Putamen (tissue), 1 donor: ENCODE measurements at places on chromosomes 7 and 10.

DNA sequence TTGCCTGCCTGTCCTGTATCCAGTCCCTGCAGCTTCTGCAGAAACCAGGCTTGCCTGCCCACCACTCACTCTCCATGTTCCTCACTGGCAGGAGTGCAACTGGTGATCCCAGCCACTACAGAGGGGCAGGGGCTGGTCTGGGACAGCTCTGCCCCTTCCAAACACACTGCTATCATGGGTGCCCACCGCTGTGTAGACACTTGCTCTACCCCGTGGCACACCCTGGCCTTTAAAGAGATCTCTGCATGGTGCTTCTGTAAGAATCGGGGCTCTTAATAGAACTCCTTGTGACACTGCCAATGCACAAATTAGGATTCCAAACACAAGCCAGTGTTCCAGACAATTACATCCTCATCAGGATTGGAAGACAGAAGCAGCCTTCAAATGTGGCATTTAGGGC lies 41.7 kb downstream of the C10orf90 start:
- peak; percentile 87 for DNase-seq

DNA sequence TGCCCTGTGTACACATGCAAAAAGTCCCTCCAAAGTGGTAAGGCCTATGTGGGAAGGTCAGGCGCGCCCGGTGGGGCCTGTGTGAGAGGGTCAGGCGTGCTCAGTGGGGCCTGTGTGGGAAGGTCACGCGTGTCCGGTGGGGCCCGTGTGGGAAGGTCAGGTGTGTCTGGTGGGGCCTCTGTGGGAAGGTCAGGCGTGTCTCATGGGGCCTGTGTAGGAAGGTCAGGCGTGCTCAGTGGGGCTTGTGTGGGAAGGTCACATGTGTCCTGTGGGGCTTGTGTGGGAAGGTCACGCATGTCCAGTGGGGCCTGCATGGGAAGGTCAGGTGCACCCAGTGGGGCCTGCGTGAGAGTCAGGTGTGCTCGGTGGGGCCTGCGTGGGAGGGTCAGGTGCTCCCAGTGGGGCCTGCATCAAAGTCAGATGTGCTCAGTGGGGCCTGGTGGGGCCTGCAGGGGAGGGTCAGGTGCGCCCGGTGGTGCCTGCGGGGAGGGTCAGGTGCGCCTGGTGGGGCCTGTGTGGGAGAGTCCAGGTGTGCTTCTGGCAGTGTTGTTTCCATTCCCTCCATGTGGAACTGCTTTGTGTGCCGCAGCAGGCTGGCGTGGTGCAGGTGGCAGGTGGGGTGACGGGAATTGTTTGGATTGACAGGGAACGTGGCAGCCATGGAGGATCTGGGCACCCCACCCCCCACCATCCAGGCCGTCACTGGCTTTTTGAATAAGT lies 15.4 kb downstream of the LRRC27 start:
- no peak for DNase-seq

DNA sequence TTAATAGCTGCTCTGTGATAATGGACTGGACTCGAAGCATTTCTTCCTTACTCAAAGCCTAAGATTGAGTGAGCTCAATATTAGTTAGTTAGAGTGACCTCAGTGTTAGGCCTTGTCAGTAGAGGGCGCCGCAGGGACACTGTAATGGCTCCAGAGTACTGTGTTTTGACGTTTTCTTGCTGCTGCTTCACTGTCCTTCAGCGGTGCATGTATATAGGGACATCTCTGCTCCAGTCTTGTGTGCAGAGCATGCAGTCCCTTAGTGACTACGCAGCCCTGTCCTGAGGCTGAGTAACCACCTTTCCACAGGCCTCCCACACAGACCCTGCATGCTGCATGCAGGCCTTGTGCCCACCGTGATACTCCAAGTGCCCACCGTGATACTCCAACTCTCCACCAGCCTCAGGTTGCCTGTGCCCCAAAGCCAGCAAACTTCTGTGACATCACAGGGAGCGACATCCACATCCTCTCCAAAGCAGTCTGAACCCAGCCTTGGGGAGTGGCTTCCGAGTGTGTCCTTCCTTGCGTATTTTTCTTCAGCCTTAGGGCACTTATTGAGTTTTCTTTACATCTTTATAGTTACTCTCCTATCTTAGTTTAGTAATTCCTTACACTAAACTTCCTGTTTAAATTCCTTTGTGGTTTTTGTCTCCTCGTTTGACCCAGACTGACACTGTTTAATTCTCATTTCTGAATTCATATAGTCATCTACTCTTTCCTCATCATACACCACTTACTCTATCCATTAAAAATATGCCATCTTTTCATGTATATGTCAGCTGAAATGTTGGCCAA lies 118.2 kb downstream of the JAZF1 start:
- DNase-seq = peak; percentile 21

- DNase-seq = peak; percentile 1
Measured at GRCh38 chr7:115410972-115411686, 489.2 kb downstream of the MDFIC start.

DNA sequence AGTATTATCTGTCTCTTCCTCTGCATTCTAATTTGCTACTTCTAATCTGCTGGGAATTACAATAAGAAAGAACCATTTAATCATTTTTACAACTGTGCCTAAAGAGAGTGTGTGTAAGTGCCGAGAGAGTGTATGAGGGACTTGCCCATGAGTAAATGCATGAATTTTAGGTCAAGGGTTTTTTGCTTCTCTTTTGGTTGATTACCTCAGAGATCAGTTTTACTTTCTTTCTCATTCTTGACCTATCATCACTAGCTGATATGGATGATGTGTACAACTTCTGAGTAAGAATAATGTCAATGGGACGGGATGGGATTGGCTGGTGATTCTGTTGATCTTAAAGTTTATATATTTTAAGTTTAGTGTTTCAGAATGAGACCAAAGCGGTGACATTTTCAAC lies 47.8 kb downstream of the IKZF1 start:
- DNase-seq = no peak

GRCh38 chr7:138396251-138397070 lies 63.6 kb upstream of the TRIM24 start:
- DNase-seq = no peak

DNA sequence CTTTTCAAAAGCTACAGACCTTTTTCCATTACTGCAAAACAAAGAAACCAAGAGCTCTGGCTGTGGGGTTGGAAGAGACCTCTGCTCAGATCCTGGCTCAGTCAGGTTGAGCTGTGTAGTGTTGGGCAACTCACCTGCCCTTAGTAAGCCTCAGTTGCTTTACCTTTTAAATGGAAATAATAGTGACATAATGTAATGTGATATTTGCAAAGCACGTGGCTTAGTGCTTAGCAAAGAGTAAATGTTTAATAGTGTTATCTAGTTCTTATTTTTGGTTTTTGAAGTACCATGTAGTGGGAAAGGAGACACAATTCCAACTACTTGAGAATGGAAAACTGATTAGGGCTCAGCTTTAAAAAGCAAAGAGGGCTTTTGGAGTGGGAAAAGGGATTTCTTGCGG lies 100.2 kb downstream of the SVIL start:
- no peak for DNase-seq

DNA sequence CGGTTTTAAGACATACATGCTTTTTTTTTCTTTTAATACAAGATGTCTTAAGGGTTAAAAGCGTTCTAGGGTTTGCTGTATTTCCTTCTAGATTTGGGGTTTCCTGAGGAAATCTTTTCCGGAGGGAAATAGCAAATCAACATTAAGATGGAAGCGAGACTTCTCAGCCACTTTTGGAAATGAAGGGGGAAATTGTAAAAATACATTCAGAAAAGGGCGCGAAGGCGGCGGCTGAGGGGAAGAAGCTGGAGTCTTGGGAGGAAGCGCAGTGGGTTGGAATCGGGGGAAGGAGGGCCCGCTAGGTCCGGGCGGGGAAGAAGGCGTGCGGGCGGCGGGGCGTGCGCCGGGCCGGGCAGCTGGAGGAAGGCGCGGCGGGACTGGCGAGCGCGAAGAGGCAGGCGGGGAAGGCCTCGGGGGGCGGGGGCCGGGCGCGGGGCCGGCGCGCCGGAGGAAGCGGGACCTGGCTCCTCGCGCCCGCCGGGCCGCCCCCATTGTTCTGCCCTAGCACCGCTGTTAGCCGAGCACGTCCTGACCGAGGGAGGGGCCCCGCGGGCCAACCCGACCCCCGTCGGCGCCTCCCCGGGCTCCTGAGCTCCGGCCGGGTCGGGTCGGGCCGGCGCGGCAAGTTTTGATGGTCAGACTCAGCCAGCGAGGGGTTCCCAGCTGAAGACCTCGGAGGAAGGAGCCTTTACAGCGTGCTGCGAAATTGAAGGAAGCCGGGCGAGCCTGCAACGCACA lies 1.5 kb upstream of the SKIDA1 start:
- peak; percentile 73 for DNase-seq

DNA sequence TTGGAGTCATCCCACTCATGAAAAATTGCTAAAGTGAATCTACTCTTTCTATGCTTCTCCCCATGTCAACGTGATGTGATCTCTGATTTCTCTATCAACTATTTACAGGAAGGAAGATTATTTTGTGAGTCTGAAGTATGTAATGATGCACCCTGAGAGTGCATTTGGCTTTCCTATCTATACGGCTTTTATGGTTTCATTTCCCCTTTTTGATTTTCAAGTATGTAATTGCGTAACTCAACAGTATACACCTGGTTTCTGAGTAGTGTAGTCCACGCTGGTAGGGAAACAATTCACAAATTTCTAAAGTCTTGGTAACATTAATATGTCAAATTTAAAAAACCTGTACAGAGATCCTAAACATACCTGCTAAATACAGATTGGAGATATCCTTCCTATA lies 194.7 kb upstream of the SEMA3A start:
- DNase-seq = no peak

DNA sequence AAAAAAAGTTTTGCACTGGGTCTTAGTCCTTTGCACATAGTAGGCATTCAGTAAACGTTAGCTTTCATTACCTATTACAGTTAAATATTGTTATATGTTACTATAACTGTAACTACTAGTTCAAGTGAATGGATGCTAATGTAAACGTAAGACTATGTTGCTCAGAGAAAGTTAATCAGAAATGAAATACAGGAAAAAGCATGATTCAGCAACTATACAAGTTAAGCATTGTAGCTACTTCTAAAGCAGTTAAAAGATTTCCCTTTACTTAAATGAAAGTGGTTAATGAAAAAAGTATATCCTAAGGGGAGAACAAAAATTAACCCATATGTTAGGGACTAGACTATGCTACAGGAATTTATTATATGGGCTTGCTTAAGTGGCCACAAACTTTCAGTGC lies 121.2 kb downstream of the SKAP2 start:
- no peak for DNase-seq

GRCh38 chr7:100457033-100457432 lies 7.0 kb downstream of the SPACDR start:
- no peak for DNase-seq

DNA sequence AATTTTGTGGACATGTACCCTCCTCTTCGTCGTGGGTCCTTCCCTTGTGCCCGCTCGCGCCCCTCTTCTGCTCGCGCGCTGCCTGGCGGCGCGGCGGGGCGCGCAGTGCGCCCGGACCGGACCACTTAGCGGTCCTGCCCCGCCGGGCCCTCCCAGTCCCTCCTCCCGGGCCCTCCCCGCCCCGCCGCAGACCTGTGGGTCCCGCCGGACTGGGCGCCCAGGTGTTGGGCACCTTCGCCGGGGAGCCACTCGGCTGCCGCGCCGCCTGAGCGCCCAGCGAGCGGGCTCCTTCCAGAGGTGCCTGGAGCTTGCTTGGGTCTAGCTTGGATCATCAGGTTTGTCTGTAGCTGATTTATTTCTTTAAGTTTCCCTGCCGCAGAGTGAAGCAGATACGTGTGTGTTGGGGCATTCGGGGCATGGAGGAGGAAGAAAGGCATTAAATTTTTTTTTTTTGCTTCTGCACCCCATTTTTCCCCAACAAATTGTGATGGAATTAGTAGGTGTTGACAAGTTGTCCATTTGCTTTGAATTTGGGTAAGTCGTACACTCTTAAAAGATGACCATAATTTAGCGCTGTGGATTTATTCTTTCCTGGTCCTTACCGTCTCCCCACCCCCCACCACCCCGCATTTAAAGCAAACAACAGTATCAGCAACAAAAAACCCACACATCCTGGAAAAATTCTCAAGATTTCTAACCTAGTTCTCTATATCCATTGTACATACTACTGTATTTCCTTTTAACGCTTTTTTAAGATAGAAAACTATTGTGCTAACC lies 905 bp downstream of the C1GALT1 start:
- peak; percentile 36 for DNase-seq

- no peak for DNase-seq
Measured at GRCh38 chr7:12256090-12256489, 45.0 kb downstream of the TMEM106B start.

GRCh38 chr10:67297637-67298181 lies 371.9 kb downstream of the LRRTM3 start:
- DNase-seq = no peak

GRCh38 chr10:112369495-112370423 lies 4.2 kb upstream of the ACSL5 start:
- no peak for DNase-seq

DNA sequence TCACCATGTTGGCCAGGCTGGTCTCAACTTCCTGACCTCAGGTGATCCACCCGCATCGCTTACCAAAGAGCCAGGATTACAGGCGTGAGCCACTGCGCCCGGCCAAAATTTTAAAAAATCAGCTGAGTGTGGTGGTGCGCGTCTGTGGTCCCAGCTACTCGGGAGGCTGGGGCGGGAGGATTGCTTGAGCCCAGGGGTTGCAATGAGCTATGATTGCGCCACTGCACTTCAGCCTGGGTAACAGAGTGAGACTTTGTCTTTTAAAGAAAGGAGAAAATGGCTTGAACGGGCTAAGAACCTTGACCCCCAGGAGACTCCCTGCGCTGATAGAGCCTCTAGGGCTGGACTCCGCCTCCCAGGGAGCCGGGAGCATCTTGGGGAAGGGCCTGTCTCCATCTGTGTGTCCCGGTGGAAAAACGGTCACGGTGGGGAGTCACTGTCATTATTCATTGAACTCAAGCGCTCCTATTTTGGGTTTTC lies 760 bp upstream of the KCTD7 start:
- no peak for DNase-seq

DNA sequence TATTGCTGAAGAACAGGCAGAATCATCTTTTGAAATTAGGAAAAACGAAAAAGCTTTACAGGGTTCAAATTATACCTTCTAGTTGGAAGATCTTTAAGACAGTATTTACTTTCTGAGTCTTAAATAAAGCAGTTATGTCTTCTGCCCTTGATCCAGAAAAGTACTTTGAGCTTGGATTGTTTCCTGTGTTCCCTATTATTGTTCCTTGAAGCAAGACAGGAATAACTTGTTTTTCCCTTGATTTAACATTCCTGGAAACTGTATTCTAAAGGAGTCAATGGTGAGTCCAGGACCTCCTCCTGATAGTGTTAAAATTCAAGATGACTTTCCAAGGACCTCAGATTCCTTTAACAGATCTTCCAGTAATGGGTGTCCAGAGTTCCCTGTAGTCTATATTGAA lies 74.3 kb upstream of the GATA3 start:
- no peak for DNase-seq

DNA sequence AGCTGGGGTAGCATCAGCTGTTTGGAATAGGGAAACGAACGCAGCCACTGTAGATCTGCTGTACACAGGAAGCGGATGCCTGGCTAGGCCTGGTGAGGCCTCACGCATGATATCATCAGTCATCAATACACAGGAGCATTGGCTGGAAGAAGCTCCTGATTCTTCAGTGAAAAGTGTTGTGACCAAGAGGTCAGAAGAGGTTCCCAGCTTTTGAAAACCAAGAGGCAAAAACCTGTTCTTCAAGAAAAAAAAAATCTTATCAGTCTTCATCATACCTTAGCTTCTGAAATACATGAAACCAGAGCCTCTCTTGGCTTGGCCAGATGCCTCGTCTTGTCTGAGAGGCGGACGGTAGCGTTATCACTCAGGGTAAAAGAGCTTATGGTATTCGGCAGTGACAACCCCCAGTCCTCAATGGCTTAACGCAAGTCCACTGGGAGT lies 139.3 kb upstream of the TCF7L2 start:
- DNase-seq = no peak

GRCh38 chr10:80760914-80761371 lies 223.2 kb downstream of the SH2D4B start:
- no peak for DNase-seq
